ENCODE measurements at places on chromosomes 7 and 10. TPM values are rescaled to one million over a fixed set of nuclear protein-coding genes. Genes with fewer than 3 reads are reported as not detected.

GRCh38 chr7:78450706-78451105 is 652.1 kb downstream of the PHTF2 start:
- H3K27me3 ChIP-seq: peaks cover 53% of the 10 kb centered on the region
- no peaks in the 10 kb centered on the region for H3K4me1 ChIP-seq
- no peak overlapping the region for H3K27ac ChIP-seq
- no peak overlapping the region for H3K4me3 ChIP-seq

DNA sequence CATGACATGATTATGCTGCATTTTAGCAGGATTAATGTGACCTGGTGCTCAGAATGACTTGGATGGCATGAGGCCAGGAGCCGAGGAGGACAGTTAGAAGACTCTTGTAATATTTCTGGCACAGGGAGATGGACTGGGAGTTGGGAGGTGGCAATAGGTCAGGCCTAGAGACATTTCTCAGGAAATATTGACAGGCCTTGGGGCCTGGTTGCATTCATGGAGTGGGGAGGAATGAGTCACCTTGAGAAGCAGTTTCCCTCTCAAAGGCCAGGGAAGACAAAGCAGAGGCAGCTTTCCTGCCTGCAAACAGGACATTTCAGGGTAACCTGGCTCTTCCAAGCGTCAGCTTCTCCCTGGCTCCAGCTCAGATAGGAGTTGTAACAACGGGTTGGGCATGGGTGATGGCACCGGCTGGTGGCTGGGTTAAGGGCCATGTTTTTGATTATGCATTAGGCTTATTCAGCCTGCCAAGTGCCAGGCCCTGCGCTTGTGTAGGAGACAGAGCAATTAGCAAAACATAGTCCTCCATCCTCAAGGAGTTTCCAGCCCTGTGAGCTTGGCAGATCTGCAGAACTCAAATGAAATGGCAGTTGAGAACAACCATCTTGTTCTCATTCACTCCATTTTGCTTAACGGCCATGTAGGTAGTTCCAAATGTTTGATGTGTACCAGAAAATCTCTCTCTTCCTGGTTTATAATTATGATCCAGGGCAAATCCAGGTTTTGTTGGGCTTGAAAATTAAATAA is 38.2 kb downstream of the HK1 start:
- H3K4me3 ChIP-seq: no peak overlapping the region
- no peak for DNase-seq
- no peaks in the 10 kb centered on the region for H3K27me3 ChIP-seq
- H3K36me3 ChIP-seq: no peaks in the 10 kb centered on the region
- peaks cover 18% of the 10 kb centered on the region for H3K4me1 ChIP-seq

DNA sequence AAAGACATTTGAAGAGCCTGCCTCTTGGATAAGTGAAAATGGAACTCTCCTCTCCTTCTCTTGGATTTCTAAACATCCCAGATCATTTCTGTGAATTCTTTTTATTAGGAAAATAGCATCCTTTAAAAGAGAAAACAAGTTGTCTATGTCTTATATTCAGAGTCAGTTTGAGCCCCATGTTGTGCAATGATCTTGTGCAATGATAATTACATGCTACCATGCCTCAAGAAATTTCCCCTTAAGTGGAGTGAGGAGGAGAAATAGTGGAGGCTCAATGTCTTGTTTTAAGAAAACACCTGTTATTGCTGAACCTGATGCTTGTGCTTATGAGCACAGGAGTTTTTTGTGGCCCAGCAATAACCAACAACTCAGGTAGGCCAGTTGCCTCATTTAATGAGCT is 103.6 kb downstream of the NPSR1 start:
- no peaks in the 10 kb centered on the region for H3K36me3 ChIP-seq
- no peak overlapping the region for H3K4me3 ChIP-seq
- H3K4me1 ChIP-seq: no peaks in the 10 kb centered on the region
- no peak for DNase-seq
- no peak overlapping the region for H3K27ac ChIP-seq

GRCh38 chr10:47081264-47081663 is 170.0 kb downstream of the PTPN20 start:
- no peak for DNase-seq
- no peaks in the 10 kb centered on the region for H3K27me3 ChIP-seq
- no peak overlapping the region for H3K27ac ChIP-seq
- H3K36me3 ChIP-seq: no peaks in the 10 kb centered on the region
- H3K4me1 ChIP-seq: no peaks in the 10 kb centered on the region

- H3K36me3 ChIP-seq: no peaks in the 10 kb centered on the region
- H3K27ac ChIP-seq: no peak overlapping the region
- H3K4me1 ChIP-seq: no peaks in the 10 kb centered on the region
- DNase-seq: no peak
Observed at GRCh38 chr7:92717993-92718716, 118.2 kb downstream of the CDK6 start.

- H3K4me3 ChIP-seq: no peak overlapping the region
- H3K36me3 ChIP-seq: no peaks in the 10 kb centered on the region
- H3K4me1 ChIP-seq: no peaks in the 10 kb centered on the region
- peaks cover 8% of the 10 kb centered on the region for H3K27me3 ChIP-seq
- DNase-seq: no peak
Observed at GRCh38 chr10:126384269-126384873, 3.9 kb downstream of the ADAM12 start.

- no peak overlapping the region for H3K4me3 ChIP-seq
- DNase-seq: no peak
- H3K27ac ChIP-seq: no peak overlapping the region
- H3K4me1 ChIP-seq: peaks cover 5% of the 10 kb centered on the region
- H3K36me3 ChIP-seq: no peaks in the 10 kb centered on the region
- no peaks in the 10 kb centered on the region for H3K27me3 ChIP-seq
Observed at GRCh38 chr7:6175645-6176044, 96.8 kb downstream of the CYTH3 start.

GRCh38 chr10:85177767-85178166 is 849.4 kb downstream of the CCSER2 start:
- peaks cover 15% of the 10 kb centered on the region for H3K27me3 ChIP-seq
- no peaks in the 10 kb centered on the region for H3K36me3 ChIP-seq
- H3K4me1 ChIP-seq: no peaks in the 10 kb centered on the region

- H3K4me1 ChIP-seq: no peaks in the 10 kb centered on the region
- H3K27me3 ChIP-seq: no peaks in the 10 kb centered on the region
- H3K36me3 ChIP-seq: no peaks in the 10 kb centered on the region
- no peak overlapping the region for H3K27ac ChIP-seq
Observed at GRCh38 chr7:126529254-126529653, 723.5 kb downstream of the GRM8 start.

GRCh38 chr7:6478186-6478585 is 30.4 kb upstream of the DAGLB start:
- H3K4me1 ChIP-seq: peaks cover 5% of the 10 kb centered on the region
- no peak overlapping the region for H3K27ac ChIP-seq
- H3K36me3 ChIP-seq: peaks cover 13% of the 10 kb centered on the region
- H3K4me3 ChIP-seq: no peak overlapping the region
- H3K27me3 ChIP-seq: no peaks in the 10 kb centered on the region
- DNase-seq: no peak

GRCh38 chr10:127148933-127149220 is 47.5 kb downstream of the INSYN2A start:
- peaks cover 66% of the 10 kb centered on the region for H3K4me1 ChIP-seq
- H3K27me3 ChIP-seq: no peaks in the 10 kb centered on the region
- peak overlapping the region; percentile 51 for H3K27ac ChIP-seq
- no peaks in the 10 kb centered on the region for H3K36me3 ChIP-seq

DNA sequence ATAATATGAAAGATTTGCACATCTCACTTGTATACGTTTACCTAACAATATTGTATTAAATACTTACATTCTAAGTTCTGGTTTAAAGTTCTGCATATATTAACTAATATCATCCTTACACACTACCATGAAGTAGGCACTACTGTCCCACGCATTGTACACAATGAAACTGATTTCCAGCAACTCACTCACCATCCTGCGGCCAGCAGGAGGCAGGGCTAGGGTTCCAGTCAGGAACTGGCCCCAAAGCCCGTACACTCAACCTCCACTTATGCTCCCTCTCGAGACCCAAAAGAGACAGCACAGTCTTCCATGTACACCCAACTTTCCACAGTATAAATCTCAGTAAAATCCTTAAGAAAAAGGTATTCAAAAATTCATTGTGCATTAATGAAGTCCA is 41.4 kb downstream of the GRID1 start:
- no peak overlapping the region for H3K27ac ChIP-seq
- no peaks in the 10 kb centered on the region for H3K36me3 ChIP-seq
- no peak for DNase-seq
- H3K4me3 ChIP-seq: no peak overlapping the region
- no peaks in the 10 kb centered on the region for H3K27me3 ChIP-seq
- no peaks in the 10 kb centered on the region for H3K4me1 ChIP-seq

DNA sequence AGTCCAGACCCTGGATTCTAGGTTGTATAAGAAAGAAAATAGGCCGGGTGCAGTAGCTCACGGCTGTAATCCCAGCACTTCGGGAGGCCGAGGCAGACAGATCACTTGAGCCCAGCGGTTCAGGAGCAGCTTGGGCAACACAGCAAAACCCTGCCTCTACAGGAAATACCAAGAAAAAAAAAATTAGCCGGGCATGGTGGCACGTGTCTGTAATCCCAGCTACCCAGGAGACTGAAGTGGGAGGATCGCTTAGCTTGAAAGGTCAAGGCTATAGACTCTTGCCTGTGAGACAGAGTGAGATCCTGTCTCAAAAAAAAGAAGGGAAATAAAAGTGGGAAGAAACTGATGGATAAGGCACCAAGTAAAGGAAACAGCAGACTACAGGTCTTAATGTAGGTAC is 287.9 kb upstream of the KLF14 start:
- DNase-seq: no peak
- H3K36me3 ChIP-seq: no peaks in the 10 kb centered on the region
- peak overlapping the region; percentile 43 for H3K27ac ChIP-seq
- H3K4me1 ChIP-seq: peaks cover 59% of the 10 kb centered on the region

HOXA9 gene
- 91.0 TPM for total RNA-seq

GJC3 gene
- total RNA-seq: 0.76 TPM

WDR86 gene
- not detected for total RNA-seq

TRPV5 gene
- total RNA-seq: not detected

FAM237B gene
- not detected for total RNA-seq

CH25H gene
- total RNA-seq: not detected

ADGRA1 gene
- not detected for total RNA-seq

SUFU gene
- total RNA-seq: 18.8 TPM

GPC2 gene
- total RNA-seq: 17.9 TPM

FFAR4 gene
- total RNA-seq: not detected

AASS gene
- total RNA-seq: 5.1 TPM

MYL10 gene
- total RNA-seq: not detected

ABCA13 gene
- not detected for total RNA-seq

CLCN1 gene
- 0.47 TPM for total RNA-seq

TMEM236 gene
- total RNA-seq: 0.07 TPM
